Calu3 (cell line): ENCODE measurements at places on chromosomes 13 and 19. TPM values are rescaled to one million over a fixed set of nuclear protein-coding genes. Genes with fewer than 3 reads are reported as not detected.

The APOC4 gene
- total RNA-seq: not detected in 2 replicates

The CAPNS1 gene
- 823 and 894 TPM in 2 replicates for total RNA-seq

The PALM gene
- total RNA-seq: 0.56 and 0.83 TPM in 2 replicates

The DACH1 gene
- total RNA-seq: 0.14 and 0.20 TPM in 2 replicates

DNA sequence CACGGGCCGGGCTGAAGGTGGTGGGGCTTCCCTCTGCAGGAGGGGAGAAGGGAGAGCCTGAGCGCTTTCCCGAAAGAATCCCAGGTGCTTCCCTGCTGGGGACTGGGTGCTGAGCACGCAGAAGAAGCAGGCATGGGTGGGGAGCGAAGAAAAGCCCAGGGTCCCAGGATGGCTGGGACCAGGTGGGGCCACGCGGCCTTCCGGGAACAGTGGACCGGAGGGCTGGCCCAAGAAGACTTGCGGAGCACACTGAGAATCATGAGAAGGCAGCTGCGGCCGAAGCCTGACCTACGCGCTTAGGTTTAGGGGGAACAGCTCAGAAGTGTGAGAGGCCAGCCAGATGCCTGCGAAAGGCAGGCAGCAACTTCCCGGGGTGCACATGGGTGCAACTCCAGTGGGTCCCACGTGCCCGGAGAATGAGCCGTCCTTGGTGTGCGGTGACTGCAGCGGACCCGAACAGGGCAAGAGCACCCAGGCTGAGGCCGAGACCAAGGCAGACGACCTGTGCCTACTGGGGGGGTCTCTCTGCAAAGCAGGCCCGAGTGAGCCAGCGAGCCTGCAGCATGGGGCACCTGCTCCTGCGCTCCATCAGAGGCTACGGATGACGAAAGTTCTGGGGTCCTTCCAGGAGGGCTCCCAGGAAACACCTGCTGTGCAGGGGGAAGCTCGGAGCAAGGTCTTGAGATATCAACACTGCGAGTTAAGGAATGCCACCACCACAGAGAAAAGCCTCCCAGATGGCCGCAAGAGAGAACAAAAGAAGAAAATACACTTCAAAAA lies 52.4 kb downstream of the MLLT1 start:
- no peak for DNase-seq

DNA sequence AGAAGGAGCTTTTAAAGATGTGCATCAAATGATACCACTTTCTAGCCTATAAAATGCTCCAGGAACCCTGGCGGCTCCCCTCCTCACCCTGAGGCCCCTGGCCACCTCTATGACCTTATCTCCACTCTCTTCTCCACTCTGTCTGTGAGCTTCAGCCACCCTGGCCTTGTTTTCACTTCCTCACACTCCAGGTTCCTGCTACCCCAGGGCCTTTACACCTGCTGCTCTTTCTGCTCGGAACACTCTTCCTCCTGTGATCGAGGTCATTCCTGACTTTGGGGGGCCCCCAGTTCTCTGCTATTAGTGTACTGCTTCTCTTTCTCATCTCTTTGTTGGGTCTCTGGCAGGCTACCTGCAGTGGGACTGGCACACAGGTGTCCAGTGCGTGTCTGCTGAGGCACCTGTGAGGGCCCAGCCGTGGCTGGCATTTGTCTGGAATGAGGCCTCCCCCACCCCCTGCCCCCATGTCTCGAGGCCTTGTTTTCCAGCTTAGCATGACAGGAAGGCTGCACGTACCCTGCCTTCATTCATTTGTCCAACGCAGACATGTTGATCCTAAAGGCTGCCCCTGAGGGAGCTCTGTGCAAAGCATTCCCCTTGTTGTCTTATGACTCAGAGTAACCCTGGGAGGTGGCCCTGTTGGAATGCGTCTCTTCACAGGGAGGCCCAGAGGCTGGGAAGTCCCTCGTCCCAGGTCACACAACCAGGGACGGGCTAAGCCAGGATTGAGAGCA lies 2.3 kb downstream of the DDA1 start:
- DNase-seq: peak; percentile 67

DNA sequence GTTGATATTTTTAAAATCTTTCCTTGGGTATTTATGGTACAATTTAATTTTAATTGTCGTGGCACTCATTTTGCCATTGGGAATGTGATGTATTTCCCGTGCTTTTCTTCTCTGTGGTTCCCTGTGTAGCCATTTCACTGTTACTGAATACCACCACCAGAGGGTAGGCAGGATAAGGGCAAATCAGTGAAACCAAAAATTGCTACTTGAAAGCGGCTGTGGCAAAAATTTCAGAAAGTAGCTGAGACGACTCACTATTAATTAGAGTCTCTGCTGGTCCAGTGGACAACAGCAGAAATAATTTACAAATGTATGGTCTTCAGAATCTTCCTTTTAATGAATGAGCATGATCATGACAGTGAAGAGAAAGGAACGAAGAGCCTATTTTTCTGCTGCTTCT lies 34.4 kb upstream of the MIR17HG start:
- no peak for DNase-seq

- DNase-seq: no peak
These were observed 10.7 kb downstream of the HS6ST3 start for GRCh38 chr13:96100457-96101220.

DNA sequence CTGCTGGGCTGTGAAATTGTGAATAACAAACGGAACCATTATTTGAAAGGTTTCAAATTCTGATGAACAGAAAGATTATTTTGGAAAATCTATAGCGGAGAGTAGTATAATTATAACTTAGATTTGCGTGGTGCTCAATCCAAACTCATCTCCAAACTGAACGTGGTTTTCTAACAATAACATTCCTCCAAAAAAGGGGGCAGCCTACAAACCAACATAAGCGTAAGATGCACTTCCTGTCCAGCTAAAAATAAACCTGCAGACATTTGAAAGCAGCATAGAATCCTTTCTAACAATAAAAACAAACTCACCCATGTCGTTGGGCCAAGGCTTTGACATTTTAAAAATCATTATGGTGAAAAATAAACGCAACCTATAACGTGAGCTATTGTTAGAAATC lies 178.4 kb downstream of the COL4A1 start:
- no peak for DNase-seq
